ENCODE measurements at places on chromosomes 12 and 14.

DNA sequence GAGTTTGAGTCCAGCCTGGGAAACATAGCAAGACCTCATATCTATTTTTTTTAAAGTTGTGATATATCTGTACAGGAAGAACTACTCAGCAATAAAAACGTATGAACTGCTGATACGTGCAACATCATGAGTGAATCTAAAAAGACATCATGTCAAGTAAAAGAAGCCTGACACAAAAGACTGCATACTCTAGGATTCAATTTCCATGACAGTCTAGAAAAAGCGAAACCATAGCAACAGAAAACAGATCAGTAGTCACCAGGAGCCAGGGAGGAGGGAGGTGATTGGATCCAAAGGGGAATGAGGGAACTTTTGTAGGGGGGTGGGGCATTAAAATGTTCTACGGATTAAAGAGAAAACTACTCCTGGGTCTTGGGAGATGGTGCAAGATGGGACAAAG is 8.7 kb upstream of the RGS6 start:
- DNase-seq = no peak

- DNase-seq = no peak
Measured at GRCh38 chr12:70733385-70733784, 96.2 kb upstream of the PTPRB start.

- DNase-seq = no peak
Measured at GRCh38 chr12:68465227-68465626, 133.1 kb upstream of the MDM1 start.

DNA sequence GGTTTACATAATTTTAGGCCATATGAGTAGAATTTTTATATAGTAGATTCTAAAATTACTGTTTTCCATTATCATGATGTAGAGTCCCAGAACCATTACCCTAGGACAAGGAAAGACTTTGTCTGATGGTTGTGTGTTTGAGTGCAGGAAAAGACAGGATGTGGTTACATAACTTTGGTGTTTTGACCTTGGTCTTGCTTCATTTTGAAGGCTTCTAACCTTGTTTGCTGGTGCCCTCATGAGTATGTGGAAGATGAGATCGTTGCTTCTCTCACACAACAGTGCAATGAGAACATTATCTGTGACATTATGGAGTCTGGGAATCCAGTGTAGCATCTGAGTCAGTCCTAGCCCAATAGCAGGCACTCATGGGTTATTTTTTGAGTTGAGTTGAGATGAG is 106.2 kb downstream of the IGF1 start:
- DNase-seq = no peak

- peak; percentile 52 for DNase-seq
Measured at GRCh38 chr14:97456958-97457357, 659.8 kb downstream of the VRK1 start.

GRCh38 chr12:71208053-71208685 is 50.4 kb upstream of the TSPAN8 start:
- no peak for DNase-seq

GRCh38 chr12:26782372-26783130 is 50.4 kb downstream of the ITPR2 start:
- DNase-seq = no peak

DNA sequence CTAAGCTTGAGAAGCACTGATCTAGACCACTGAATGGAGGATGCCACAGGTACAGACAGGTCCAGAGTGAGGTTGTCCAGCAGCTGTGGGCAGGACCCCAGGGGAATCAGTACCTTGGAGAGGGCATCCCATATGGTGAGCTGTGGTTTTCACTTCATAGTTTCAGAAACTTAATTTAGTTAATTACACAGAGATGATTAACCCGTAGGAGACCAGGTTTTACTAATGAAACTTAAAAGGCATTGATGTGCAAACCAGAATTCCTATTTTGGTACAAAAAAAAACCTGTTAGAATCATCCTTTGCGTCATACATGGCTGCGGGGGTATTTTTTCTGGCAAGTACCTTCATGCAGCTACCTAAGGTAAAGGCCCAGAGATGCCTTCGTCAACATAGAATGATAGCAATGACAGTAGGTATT is 159.3 kb downstream of the DACT1 start:
- no peak for DNase-seq

- no peak for DNase-seq
Measured at GRCh38 chr12:6959058-6959804, 8.1 kb downstream of the PTPN6 start.

GRCh38 chr14:89767861-89768268 is 186.7 kb downstream of the EFCAB11 start:
- DNase-seq = peak; percentile 23

DNA sequence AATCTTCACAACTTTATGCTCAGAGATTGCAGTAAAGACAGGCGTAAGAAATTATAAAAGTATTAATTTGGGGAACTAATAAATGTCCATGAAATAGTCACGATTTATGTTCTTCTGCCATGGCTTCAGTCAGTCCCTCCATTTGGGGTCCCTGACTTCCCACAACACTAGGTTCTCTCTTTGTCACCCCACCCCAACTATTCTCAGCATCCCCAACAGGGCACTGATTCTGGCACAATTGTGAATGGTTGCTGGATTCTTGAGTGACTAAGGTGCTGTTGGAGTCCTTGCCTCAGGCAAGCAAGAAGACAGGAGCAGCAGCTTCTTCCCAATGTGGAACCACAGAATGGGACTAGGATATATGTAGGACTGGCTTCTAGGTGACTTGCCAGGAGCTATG is 15.3 kb downstream of the KRT76 start:
- DNase-seq = no peak

GRCh38 chr12:2551412-2551900 is 243.3 kb upstream of the FKBP4 start:
- no peak for DNase-seq

DNA sequence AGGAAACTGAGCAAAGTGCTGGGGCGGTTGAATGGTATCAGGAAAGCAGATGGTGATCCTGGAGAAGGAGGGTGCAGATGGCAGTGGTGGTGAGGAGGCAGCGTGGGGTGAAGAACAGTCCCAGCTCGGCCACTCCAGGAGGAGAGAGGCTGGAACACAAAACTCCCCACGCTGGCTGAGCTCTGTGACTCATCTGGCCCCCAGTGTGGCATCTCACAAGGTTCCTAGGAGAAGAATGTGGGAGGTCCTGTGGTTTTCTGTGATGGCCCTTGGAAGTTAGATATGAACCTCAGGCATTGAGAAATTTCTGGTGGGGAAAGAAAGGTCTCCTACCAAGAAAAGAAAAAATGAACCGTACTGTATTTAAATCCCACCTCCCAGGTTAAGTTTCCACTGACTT is 8.0 kb upstream of the NRXN3 start:
- DNase-seq = no peak

DNA sequence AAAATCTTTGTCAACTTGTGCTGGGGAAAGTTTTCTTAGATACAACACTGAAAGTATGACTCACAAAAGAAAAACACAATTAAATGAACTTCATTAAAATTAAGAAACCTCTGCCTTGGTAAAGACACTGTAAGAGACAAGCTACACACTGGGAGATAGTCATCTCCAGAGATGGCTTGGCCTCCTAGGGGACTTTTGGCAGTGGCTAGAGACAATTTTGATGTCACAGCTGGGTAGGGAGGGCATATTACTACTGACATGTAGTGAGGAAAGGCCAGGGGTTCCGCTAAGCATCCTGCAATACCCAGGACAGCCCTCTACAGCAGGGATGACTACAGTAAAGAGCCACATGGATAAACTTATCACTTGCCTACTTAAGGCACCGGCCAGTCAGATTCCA is 8.7 kb upstream of the RNASE4 start:
- DNase-seq = no peak

- DNase-seq = no peak
Measured at GRCh38 chr12:93563807-93564538, 8.5 kb upstream of the SOCS2 start.

DNA sequence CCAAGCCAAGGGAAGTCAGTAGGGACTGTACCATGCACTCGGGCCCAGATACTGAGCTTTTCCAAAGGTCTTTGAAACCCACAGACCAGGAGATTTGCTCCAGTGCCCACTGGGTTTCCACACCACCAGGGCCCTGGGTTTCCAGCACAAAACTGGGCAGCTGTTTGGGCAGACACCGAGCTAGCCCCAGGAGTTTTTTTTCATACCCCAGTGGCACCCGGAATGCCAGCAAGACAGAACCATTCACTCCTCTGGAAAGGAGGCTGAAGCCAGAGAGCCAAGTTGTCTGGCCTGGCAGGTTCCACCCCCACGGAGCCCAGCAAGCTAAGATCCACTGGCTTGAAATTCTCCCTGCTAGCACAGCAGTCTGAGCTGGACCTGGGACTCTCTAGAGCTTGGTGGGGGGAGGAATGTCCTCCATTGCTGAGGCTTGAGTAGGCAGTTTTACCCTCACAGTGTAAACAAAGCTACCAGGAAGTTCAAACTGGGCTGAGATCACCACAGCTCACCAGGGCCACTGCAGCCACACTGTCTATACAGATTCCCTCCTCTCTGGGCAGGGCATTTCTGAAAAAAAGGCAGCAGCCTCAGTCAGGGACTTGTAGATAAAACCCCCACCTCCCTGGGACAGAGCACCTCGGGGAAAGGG is 793.7 kb downstream of the RPS29 start:
- DNase-seq = no peak

DNA sequence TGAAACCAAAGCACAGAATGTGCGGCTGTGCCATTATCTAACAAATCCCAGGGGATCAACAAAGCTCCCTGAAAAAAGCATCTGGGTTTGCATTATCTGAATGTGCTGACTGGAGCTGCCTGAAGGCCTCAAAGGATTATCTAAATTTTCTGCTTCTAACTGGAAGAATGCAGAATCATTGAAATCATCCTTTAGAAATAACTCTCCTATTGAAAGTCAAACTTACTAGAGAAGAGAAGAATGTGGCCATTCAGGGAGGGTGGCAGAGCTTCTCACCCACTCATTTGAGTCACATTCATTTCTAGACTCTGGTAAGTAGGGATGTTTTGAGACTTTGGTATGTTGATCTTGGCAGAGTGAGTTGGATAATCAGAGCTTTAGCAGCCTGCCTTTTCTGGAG is 220.6 kb upstream of the RGS6 start:
- DNase-seq = no peak

DNA sequence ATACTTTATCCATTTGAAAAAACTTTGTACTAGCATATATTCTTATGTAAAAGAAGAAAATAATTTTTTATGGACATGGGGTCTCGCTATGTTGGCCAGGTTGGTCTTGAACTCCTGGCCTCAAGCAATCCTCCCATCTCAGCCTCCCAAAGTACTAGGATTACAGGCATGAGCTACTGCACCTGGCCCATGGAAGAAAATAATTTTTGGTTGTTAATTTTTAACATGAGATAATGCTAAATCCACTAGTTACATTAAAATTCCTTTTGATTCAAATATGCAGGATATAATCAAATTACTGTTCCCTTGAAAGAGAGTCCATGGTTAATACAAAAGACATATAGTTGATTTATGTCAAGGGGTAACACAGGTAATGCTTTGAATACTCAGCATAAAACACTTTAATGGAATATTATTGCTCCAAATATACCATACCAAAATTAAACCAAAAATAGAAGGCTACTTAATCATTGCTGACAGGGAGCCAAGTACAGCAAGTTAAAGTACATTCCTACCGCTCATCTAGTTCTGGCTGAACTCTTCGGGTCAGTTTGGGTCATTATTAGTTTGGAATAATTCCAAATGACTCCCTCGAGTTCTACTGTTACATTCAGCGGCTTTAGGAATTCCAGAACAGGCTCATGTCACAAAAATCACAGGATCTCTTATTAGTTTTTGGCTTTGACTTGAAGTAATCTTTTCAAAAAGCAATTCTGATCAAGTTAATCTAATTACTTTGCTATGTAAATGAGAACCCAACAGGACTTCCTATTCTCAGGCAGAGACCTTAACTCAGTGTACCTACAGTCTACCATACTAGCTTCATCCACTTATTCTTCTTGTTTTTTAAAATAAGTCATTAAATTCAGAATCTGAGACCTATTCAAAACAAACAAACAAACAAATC is 6.1 kb downstream of the SOS2 start:
- DNase-seq = no peak

- no peak for DNase-seq
Measured at GRCh38 chr14:24712909-24713308, 78.9 kb upstream of the GZMB start.

Measured in stimulated activated CD4-positive, alpha-beta T cell treated with anti-CD3 and anti-CD28 coated beads, Interleukin-1b, Interleukin-23, amount 100 ng/mL, for 1 hour (primary cell).